IMR-90 (cell line): ENCODE measurements at places on chromosomes 5 and 9.
A peak's percentile ranks its signal among the peaks of the same experiment; 100 is the strongest.

GRCh38 chr5:121630402-121630801 is 221.3 kb upstream of the FTMT start:
- peak; percentile 0 for DNase-seq

DNA sequence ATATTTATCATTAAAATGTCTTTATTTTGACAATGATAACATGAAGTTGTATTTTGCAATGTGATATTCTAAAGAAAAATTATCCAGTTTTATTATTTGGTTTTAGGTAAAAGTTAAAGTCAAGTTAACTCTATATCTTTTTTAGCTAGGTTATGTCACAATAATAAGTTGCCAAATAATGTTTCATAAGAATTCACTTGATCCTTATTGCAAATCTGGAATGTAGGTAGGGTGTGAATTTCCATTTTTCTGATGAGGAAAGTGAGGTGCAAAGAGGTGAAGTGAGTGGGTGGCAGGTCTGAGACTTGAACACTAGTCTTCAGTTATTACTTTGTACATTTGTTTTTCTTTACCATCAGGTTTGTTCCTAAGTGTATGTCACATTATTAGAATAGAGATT is 21.5 kb downstream of the SPINK5 start:
- DNase-seq = no peak

DNA sequence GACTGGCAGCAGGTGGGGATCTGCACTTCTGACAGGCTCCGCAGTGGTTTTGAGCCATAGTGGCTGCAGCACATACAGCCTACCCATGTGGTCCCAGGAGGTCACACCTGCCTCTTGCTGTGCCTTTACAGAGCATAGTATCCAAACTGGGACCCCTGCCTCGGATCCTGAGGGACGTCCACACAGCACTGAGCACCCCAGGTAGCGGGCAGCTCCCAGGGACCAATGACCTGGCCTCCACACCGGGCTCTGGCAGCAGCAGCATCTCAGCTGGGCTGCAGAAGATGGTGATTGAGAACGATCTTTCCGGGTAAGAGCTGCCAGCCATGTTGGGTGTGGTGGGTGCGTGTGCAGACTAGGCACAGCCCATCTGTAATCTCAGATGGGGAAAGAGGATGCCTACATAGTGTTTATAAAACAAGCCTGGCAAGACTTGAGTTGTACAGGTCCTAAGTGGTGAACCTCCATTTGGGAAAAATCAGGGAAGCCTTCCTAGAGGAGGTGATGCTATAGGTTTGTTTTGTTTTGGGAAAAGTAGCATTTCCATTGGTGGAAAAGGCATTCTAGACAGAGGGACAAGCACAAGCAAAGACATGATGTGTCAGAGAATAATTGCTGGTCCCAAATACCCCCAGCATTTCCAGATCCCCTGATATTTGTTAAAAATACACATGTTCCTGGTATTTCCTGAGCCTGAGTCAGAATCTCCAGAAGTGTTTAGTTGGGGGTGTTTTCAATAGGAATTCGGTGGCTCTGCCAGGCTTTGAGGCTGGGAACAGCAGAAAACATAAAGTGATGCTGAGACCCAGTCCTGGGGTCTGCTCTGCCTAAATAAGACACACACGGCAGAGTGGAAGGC is 119.2 kb downstream of the DAB2IP start:
- DNase-seq = peak; percentile 84

DNA sequence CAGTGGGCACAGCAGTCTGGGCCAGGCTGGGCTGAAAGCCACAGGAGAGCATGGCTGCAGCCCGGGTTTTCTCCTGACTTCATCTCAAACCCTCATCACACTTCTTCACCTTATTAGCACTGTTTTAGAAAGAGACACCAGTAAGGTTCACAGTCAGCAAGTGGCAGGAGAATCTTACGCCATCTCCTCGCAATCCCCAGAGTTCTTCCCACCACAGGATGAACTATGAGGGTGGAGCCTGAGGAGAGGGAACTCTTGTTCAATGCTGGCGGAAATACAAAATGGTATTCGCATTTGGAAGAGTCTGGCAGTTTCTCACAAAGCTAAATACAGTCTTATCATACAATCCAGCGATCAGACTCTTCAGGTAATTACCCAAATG is 14.7 kb downstream of the BICD2 start:
- DNase-seq = peak; percentile 32

- no peak for DNase-seq
Observed at GRCh38 chr5:150340614-150341255, 16.8 kb upstream of the TCOF1 start.

DNA sequence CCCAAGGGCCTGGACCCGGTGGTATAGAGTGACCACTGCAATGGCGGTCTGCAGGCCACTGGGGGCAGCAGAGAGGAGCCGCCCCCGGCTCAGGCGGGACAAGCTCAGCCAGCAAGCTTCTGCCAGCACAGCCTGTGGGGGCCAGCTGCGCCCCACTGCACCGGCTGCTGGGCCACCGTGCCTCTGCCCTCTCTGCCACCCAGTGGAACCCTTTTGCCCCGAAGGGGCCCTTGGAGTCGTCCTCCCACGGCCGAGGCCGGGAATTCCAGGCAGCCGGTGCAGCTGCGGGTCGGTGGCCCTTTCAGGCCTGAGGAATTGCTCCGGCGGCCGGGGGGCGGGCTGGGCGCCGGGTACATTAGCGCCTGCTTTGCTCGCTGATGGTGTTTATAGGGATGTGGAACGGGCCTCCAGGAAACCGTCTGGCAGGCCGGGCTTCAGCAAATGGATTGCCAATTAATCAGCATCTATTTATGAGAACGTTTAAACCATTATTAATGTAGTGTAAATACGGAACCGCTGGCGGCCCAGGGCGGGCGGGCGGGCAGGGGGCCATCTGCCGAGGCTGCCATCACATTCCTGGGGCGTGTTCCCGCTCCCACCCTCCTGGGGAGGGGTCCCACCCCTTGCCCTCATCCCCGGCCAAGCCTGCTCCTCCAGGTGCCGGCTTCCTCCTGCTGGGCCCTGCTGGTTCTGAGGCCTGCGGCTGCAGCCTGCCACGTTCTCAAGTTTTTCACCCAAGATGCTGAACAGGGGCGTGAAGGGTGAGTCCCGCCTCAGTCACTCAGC is 127.4 kb downstream of the BARX1 start:
- peak; percentile 28 for DNase-seq

DNA sequence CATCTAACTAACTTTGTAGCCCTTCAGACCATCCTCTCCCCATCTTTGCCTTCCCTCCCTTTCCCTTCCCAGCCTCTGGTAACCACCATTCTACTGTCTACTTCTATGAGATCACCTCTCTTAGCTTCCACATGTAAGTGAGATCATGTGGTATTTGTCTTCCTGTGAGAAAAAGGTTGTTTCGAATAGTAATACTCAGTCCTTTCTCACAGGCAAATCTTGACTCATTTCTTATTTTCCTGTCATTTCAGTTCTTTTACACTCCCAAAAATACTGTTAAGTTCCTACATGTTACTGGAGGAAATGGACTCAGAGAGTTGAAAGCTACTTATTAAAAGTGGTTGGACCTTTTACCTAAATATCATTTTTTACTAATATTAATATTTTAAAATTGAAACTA is 82.1 kb downstream of the SLF1 start:
- no peak for DNase-seq

- no peak for DNase-seq
Observed at GRCh38 chr5:18605186-18605585, 970.9 kb downstream of the TAF11L14 start.

- DNase-seq = peak; percentile 2
Observed at GRCh38 chr9:73269430-73270101, 117.9 kb downstream of the ANXA1 start.

GRCh38 chr9:29322240-29322639 is 1749.0 kb upstream of the C9orf72 start:
- no peak for DNase-seq

- no peak for DNase-seq
Observed at GRCh38 chr9:93891549-93892310, 63.4 kb downstream of the BARX1 start.

DNA sequence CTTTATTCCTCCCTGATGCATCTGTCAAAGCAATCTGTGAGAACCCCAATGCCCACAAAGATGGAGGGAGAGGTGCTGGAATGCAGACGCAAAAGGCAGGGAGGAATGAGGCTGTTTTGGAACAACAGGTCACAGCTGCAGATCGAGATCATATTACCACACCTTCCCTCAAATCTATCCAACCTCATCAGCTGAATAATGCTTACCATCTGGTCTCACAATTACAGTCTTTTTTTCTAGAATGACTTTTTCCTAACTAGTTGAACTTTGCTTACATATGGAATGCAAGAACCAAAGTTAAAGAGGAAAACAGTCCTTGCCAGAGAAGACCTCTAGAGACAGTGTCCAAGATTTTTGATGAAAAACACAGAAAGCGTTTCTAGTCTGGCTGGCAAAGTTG is 158.1 kb downstream of the LPAR1 start:
- peak; percentile 91 for DNase-seq

DNA sequence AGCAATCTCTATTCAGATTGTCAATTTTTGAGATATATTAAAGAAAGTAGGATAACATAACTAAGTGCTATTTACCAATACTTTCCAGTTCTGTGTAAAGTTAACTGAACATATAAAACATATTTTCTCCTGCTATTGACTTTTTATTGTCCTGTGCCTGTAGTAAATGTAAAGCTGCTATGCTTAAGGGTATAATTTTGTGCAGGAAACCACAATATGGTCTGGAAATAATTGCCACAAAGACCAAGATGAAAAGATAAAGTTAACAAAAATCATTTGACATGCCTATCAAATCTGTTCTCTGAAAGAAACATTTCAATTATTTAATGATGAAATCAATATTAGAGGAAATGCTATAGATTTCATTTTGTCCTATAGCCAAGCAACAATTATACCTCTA is 121.3 kb downstream of the FGF10 start:
- DNase-seq = no peak

DNA sequence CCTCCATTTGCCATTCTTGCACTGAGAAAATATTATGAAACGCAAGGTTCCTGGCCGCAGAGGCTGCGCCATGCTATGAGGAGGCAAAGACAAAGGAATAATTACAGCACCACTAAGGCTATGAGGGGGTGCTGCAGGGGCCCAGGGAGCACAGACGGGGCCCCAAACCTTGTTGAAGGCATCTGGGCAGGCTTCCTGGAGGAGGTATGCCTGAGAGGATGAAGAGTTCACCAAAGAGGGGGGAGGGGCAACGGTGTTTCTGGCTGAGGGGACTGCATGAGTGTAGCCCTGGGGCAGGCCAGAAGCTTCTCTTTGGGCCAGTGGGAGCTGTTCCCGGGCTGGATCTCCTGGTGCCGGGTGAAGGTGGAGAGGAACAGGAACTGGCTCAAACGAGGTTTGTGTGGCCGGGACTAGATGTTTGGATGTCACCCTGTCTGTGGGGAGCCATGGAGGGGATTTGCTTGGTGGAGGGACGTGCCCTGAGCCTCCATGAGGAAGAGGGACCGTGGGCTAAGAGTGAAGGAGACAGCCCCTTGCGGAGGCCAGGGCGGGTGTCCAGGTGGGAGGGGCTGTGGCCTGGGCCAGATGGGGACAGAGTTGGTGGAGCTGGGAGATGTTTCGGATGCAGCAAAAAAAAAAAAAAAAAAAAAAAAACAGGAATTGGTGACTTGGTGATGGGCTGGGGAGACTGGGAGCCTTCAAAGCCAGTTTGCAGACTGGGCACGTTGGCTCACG is 28.2 kb downstream of the PTGES start:
- DNase-seq = no peak

DNA sequence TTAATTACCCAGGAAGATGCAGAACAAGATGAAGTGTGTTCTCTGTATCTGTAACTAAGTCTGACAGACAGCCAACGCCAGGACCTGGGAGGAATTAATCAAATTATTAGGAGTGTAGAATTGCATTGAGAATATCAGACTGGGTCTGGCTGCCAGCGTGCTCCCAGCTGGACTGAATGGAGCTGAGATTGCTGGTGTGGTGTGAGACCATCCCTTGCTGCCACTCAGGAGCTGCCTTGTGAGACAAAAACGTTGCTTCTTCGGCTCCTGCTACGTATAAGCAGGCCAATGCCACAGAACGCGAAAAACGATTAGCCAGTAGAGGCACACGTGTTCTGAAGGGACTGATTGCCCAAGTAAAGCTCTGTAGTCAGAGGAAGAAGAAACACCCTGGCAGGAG is 66.8 kb downstream of the AMBP start:
- no peak for DNase-seq

GRCh38 chr5:149680810-149681221 is 49.3 kb upstream of the PPARGC1B start:
- DNase-seq = no peak
